ENCODE measurements at places on chromosomes 4 and X.

GRCh38 chr4:94700298-94700697, 57.5 kb upstream of the BMPR1B start:
- DNase-seq, result no peak

- DNase-seq, result no peak
These were observed 157.0 kb upstream of the NDP start for GRCh38 chrX:44130189-44130588.

- DNase-seq, result no peak
These were observed 19.7 kb upstream of the LRBA start for GRCh38 chr4:151034829-151035228.

DNA sequence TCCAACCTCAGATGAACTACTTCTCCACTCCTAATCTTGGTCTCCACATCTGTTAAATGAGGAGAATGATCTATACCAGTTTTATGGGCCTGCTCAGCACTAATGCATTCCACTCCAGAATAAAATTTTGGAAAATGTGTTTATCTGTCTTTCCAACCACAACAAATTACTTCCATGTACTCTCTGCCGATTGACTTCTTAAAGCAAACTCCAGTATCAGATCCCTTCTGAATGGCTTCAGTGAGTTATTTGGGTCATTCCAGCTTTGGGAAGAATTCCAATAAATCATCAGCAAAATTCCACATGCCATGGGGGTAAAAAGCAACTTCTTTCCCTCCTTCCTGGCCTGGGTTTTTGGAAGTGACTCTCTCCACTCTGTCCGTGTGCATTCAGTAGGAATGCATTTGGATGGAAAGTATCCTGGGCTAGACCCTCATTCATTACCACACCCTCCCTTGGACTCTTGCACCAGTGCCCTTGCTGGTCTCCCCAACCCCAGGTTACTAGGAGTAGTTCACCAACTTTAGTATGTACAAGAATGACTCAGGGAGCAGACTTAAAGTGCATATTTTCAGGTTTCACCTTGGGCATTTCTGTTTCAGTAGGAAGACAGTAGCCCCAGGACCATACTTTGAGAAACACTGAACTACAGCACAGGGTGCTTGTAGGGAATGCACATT, 15.4 kb upstream of the ADH6 start:
- no peak for DNase-seq

GRCh38 chr4:161828061-161828460, 335.7 kb downstream of the FSTL5 start:
- no peak for DNase-seq

DNA sequence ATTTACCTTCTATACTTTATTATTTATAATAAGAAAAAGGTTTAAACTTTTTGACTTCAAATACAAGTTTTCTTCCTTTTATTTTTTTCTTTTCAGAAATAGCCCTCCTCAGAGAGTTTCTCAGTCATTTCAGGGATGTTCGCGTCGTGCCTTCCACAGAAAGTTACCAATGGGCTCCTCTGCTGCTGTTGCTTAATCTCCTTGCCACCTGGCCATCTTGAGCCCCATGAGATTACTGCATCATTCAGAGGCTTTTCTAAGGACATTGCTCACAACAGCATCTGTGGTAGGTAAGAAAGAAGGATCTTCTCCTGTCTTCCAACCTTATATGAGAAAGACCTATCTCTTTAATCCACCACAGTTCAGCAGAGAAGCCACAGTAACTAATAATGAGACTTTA, 1361.9 kb upstream of the ADGRL3 start:
- no peak for DNase-seq

GRCh38 chr4:71029504-71029903, 36.1 kb downstream of the DCK start:
- DNase-seq, result no peak

GRCh38 chr4:45350438-45350837, 624.1 kb upstream of the GNPDA2 start:
- DNase-seq, result no peak

DNA sequence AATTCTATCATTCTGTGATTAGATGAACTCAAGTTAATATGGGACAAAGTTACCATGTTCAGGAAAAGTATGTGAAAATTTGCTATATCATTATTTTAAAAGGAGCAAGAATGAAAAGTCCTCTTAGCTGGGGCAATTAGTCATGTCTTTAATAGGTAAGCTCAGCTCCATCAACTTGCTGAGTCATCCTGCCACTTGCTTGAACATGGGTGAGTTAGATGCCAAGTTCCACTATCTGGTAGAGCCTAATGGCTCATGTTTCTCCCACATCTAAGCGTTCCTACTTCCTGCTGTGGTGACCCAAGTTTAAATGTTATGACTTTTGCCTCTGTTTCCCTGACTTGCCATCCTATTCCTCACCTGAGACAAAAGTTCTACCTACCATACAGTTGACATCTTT, 276.8 kb downstream of the ZNF674 start:
- DNase-seq, result no peak

GRCh38 chr4:124708517-124709300, 3.8 kb downstream of the ANKRD50 start:
- no peak for DNase-seq

DNA sequence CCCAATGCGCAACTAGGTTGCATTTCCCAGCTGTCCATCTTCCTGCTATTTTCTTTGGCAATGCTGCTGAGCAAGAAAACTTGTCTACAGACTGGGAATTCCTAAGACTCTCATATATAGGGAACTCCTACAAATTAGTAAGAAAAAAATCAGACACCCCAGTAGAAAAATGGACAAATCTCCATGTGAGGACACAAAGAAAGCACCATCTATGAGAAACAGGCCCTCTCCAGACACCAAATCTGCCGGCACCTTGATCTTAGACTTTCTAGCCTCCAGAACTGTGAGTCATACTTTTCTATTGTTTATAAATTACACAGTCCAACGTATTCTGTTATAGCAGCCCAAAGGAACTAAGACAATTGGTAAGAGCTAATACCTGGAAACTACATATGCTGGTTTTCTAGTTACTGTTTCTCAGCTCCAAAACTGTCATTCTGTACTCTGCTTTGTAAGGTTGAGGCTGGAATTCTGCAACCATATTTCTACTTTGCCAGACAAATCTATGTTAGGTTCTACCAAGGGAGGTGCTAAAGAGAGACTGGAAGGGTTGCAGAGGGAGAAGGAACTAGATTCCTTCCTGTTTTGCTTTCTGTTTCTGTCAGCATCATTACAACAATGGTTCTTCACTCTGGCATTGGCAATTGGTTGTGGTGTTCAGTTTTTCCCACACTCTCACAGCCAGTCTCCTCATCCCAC, 35.7 kb upstream of the FAM241A start:
- no peak for DNase-seq

GRCh38 chr4:108620933-108621905, 843 bp downstream of the RPL34 start:
- DNase-seq, result no peak

DNA sequence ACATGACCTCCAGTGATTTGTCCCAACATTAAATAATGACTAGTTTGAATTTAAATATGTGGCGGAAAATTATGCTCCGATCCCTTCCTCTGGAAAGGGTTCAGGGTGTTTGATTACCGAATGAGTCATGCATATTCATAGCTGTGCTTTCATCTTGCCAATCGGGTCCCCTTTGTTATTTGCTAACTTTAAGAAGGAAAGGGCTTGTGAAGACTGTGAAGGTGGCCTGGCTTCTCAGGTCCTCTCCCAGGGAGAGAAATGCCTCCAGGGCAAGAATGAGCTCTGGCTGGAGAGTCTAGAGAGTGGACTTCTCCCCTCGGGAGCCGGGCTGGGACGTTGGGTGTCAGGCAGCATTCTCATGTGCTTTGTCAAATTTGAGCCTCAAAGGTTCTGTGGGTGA, 155.5 kb upstream of the PSAPL1 start:
- DNase-seq, result no peak

GRCh38 chrX:15750611-15751154, 12.6 kb downstream of the CA5B start:
- DNase-seq, result no peak

DNA sequence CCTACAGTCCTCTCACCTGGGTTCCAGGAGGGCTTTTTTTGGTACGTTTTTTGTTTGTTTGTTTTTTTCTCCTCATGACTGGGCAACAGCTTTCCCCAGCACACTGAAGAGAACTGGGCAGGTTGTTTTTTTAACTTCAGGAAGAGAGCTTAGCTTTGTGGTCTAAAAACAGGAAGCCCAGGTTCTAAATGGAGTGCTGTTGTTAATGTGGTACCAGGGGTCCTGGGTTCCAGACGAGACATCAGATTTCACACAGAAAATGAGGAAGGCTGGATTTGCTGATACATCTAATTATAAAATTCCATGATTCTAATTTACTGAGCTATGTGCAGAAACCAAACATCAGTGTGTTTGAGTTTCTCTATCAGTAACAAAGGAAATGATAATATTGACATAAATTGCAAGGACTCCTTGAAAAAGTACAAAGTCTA, 4.2 kb downstream of the MYOZ2 start:
- no peak for DNase-seq

DNA sequence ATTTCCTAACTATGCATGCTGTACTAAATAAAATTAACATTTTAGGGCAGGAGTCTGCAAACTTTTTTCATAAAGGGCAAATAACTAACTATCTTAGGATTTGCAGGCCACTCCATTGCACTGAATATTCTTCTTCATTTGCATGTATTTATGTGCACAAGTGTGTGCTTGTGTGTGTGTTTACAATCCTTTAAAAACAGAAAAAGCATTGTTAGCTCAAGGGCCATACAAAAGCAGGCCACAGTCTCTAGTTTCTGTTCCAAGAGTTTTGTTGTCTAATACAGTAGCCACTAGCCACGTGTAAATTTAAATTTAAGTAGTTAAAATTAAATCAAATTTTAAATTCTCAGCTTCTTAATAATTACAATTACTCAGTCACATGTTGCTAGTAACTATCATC, 621.8 kb downstream of the TMA16 start:
- no peak for DNase-seq

GRCh38 chrX:129777218-129778030, 2.3 kb upstream of the SASH3 start:
- DNase-seq, result peak; percentile 74

DNA sequence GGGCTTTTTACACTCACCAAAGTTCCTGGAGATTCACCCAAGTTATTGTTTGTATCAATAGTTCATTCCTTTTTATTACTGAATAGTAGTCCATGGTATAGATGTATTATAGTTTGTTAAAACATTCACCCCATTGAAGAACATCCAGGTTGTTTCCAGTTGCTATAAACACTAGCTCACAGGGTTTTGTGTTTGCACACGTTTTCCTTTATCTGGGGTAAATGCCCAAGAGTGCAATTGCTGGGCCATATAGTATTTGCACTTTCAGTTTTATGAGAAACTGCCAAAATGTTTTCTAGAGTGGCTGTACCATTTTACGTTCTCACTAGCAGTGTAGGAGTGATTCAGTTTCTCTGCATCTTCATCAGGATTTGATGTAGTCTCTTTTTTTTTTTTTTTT, 57.1 kb downstream of the CBLL2 start:
- no peak for DNase-seq

- DNase-seq, result no peak
These were observed 81.8 kb downstream of the ASB9 start for GRCh38 chrX:15188039-15188438.

GRCh38 chrX:81336455-81337152, 134.7 kb downstream of the SH3BGRL start:
- DNase-seq, result no peak

DNA sequence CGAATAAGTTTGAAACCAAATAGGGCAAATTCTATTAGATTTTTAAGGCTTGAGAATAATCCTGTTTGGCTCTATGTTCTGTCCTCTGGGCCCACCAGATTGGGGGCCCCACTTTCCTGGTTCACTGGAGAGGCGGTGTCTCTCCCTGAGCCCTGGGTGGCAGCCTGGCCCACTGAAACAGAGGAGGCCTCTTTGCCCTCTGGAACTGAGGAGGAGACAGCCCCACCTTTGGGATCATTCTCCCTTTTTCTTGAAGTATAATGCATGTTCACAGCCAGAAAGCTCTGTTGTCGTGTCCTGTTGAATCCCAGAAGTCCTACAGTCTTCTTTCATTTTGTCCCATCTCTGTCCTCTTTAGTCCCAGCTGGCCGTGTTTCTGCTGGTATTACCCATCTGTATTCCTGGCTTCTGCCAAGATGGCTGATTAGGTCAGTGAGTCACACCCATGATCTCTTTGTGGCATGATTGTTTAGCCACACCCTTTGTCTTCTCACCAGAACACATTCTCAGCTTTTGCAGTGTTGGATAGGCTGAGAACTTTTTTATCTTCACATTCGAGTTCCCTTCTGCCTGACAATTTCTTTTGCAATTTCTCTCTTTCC, 8.1 kb upstream of the TBC1D25 start:
- no peak for DNase-seq

GRCh38 chrX:151704041-151704663, 8.9 kb downstream of the PRRG3 start:
- no peak for DNase-seq

DNA sequence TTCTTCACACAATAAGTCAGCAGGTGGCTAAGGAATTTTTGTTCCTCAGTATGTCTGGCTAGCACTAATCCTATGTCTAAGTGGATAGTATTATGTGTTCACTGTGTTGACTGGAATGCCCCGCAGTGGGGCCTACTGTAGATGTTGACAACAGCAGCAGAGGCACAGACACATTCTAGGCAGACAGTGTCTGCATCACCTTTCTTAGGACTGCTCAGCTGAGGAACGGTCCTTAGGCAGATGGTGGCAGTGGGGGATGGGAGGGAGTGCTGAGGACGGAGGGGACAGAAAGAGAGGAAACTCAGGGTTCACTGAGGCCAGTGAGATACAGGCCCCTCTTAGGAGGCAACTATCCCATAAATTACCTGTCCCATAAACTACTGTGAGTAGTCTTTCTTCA, 44.6 kb upstream of the LEF1 start:
- no peak for DNase-seq

GRCh38 chr4:74821541-74821940, 27.2 kb upstream of the BTC start:
- no peak for DNase-seq

GRCh38 chr4:118904418-118904817, 15.8 kb downstream of the SYNPO2 start:
- DNase-seq, result no peak

- DNase-seq, result no peak
These were observed 570.4 kb upstream of the DIPK2B start for GRCh38 chrX:45771114-45771513.

DNA sequence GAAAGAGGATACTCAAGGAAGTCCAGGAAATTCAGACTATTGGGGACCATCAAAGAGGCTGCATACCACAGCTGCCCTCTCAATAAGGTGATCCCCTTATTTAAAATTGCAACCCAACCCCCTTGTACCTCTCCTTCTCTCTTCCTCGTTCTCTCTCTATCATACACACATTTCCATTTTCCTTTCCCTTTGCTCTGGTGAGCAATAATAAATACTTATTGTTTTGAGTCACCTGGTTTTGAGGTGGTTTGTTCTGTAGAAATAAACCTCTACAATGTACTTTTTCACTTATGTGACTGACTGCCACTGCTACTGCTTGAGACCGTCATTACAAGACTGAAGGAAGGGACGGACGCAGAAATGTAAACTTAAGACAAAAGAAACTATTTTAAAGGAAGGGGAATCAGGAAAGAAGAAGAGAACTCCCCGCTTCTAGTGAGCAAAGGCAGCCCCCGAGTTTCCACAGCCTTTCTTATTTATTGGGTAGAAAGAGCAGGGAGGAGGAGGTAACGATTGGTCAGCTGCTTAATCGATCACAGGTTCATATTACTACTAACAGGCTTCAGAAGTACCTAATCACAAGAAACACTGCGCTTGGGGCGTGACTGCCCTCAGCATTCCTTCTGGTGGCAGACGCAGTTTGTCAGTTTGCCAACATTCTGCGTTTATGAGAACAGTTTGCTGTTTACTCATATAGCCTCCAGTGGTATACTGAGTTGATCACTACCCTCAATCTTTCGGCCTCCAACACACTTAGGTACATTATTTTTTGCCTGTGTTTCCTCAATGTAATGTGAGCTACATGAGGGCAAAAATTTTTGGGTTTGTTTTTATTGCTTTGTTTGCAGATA, 16.9 kb upstream of the TMEM165 start:
- no peak for DNase-seq

All from activated naive CD8-positive, alpha-beta T cell treated with anti-CD3 and anti-CD28 coated beads, Interleukin-2, amount 50 U/mL, for 24 hours (primary cell).